ENCODE measurements at places on chromosomes 5 and 9. TPM values are rescaled to one million over a fixed set of nuclear protein-coding genes. Genes with fewer than 3 reads are reported as not detected.
A peak's percentile ranks its signal among the peaks of the same experiment; 100 is the strongest.

Gene S1PR3
- polyA plus RNA-seq, result 12.4 TPM

Gene ERCC8
- polyA plus RNA-seq, result 6.6 TPM

Gene PCDHB14
- 2.0 TPM for polyA plus RNA-seq

Gene TLR4
- 5.8 TPM for polyA plus RNA-seq

Gene ANKH
- 19.0 TPM for polyA plus RNA-seq

Gene OTULINL
- polyA plus RNA-seq, result 7.1 TPM

Gene BTNL8
- polyA plus RNA-seq, result 1.2 TPM

Gene IL4
- not detected for polyA plus RNA-seq

Gene QRFP
- polyA plus RNA-seq, result not detected

Gene ADAMTS2
- 2.0 TPM for polyA plus RNA-seq

Gene RLN2
- 3.5 TPM for polyA plus RNA-seq

- DNase-seq, result no peak
These were observed 52.4 kb upstream of the SYNPO start for GRCh38 chr5:150587856-150588595.

DNA sequence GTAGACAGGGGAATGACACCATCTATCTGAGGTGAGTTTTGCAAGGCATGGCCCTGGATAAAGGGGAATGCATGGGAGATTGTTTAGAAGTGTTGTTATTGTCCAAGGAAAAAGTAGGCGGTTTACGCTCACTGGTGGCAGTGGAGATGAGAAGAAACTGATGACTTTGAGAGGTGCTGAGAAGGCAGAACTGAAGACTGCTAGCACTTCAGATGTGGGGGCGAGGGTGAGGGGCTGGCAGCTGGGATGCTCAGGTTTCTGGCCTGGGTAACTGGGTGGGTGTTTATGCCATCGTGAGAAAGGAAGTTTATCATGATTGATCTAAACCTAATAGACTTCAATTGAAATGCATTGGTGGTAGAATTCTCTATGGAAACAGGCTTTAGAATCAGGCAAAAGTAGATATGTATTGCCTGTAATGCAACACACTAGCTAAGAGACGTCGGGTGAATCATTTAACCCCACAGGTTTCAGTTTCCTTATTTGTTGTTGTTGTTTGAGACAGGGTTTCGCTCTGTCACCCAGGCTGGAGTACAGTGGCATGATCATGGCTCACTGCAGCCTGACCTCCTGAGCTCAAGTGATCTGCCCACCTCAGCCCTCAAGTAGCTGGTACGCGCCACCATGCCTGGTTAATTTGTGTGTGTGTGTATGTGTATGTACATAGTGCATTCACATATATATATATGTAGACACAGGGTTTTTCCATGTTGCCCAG is 123.5 kb downstream of the SLC24A2 start:
- DNase-seq, result no peak

GRCh38 chr9:134220311-134220710 is 55.9 kb upstream of the RNU6ATAC start:
- DNase-seq, result peak; percentile 45

DNA sequence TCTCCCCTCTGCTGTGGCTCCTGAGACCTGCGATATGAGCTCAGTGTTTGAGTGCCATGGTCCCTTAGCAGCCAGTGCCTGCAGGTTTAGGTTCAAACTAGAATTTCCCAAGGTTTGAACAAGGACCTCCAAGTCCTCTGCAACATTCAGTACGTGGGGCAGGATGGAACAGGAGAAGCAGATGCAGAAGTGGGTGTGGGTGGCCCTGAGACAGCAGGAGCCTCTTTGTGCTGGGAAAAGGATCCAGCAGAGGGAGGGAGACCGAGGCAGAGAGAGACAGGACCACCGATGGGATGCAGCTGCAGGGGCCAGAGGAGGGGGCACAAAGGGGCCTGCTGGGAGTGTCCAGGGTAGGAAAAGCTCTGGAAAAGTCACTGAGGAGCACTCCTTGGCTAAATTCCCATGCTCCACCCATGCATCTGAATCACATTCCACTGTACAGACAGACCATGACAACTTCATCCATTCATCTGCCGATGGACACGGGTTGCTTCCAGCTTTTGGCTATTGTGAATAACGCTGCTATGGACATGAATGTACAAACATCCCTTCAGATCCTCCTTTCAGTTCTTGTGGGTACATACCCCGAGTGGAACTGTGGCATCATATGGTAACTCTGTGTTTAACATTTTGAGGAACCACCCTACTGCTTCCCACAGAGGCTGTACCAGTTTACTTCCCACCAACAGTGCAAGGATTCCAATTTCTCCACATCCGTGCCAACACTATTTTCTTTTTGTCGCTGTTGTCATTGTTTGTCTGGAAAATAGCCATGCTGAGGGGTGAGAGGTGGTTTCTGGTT is 26.7 kb upstream of the SUSD3 start:
- DNase-seq, result peak; percentile 61

- DNase-seq, result no peak
These were observed 121.0 kb upstream of the TLX3 start for GRCh38 chr5:171188016-171188415.

DNA sequence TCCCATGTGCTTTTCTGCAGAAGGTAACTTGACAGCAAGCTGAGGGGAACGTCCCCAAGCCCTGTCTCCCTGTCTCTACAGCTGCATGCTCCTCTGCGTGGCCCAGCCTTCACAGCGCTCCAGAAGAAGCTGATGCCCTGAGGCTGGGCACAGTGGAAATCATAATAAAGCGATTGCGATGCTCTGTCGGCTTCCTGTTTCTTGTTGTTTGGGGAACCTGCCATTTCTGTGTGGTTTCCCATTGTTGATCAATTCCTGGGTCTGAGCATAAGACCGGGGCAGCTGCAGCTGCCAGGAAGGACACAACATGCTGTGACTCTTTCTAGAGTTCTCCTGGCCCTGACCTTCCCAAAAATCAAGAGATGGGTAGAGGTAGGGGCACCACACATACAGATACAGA is 7.2 kb upstream of the DNAJB5 start:
- no peak for DNase-seq

GRCh38 chr5:171614971-171615653 is 170.5 kb upstream of the SMIM23 start:
- peak; percentile 71 for DNase-seq

GRCh38 chr5:148970228-148970627 is 92.6 kb downstream of the SH3TC2 start:
- no peak for DNase-seq

- no peak for DNase-seq
These were observed 99.2 kb downstream of the ARRDC3 start for GRCh38 chr5:91283899-91284298.

DNA sequence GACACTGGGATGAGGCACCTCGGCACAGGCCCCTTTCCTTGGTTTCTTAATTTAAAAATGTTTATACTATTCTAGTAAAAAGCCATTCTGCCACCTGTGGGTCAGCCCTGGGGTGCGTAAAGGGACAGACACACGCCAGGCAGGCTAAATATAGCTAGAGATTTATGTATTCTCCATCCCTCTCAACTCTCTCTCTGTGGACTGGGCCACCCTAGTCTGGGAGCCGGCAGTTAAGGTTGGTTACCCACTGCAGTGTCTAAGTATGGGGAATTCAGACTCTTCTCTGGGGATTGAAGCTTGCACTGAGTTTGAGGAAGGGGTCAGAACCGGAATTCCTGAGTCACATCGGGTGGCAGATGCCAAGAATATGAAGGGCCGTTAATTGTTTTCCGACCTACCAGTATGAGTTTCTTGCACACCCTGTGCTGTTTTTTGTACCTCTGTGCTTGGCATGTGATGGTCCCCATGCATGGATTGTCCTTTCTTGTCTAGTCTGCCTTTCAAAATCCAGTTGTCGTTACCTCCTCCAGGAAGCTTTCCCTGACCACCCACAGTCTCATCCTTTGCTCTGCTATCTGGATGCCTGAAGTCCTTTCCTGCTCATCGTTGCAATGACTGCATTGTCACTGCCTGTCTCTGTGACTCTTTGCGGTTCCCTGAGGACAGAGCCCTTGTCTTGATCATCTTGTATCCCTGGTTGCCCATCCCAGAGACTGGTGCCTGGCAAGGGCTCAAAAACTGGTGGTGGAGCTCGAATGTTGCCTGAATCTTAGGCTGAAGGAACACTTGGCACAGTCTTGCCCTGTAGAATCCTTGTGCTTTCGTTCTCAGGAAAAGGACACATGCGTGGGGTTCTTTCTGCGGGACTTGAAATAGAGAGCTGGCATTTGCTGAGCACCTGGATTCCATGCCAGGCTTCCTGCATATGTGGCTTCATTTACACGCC is 2.1 kb downstream of the NEURL1B start:
- no peak for DNase-seq

DNA sequence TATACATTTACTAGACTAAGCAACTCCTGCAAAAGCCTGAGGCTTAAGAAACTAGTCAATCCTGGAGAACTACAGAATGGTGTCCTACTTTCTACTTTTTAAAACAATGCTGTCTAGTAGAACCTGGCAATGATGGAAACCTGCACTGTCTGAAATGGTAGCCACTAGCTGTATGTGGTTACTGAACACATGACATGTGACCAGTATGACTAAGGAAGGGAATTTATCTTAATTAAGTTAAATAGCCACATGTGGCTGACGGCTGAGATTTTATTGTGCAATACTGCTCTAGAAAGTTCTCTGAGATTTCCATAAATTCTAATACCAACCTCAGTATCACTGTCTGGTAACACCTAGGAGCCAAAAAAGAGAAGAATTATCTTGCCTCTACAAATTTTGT is 44.9 kb upstream of the RAPGEF6 start:
- no peak for DNase-seq

DNA sequence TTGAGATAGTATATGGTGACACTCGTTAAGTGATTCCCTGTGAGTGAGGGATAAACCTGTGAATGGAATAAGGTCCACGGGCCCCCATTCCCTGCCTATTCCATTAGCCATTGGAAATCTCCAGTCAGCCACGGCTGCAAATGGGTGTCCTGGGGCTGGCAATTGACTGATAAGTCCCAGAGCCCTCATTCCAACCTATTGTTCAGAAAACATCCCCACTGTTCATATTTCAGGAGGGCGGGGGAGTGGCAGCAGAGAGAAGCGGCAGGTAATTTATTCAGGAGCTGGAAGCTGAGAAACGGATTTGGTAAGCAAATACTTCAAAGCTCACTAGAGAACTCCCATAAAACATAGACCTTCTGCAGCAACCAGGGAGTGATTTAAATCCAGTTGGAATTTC is 42.0 kb downstream of the TMEM174 start:
- peak; percentile 74 for DNase-seq

DNA sequence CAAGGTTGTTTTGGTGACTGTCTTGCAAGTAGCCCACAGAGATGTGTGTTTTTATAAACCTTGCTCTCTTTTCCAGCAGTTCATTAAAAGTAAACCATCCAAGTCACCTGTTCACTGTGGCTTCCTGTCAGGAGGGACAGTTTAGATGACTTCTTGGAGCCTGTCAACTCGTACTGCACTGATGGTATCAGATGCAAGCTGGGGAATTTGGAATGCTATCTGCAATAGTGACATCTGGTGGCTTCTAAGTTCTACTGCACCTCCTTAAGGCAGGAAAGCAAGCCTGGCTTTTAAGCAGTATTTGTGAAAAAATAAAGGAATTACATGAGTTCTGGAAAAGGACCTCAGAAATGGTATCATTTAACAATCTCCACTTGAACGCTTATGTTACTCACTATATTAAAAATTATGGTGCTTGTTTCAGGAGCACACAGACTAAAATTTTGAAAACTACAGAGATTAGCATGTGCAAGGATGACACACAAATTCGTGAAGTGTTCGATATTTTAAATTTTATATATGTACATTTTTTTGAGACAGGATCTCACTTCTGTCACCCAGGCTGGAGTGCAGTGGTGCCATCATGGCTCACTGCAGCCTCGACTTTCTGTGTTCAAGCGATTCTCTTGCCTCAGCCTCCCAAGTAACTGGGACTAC is 164.0 kb downstream of the TTC39B start:
- peak; percentile 82 for DNase-seq

DNA sequence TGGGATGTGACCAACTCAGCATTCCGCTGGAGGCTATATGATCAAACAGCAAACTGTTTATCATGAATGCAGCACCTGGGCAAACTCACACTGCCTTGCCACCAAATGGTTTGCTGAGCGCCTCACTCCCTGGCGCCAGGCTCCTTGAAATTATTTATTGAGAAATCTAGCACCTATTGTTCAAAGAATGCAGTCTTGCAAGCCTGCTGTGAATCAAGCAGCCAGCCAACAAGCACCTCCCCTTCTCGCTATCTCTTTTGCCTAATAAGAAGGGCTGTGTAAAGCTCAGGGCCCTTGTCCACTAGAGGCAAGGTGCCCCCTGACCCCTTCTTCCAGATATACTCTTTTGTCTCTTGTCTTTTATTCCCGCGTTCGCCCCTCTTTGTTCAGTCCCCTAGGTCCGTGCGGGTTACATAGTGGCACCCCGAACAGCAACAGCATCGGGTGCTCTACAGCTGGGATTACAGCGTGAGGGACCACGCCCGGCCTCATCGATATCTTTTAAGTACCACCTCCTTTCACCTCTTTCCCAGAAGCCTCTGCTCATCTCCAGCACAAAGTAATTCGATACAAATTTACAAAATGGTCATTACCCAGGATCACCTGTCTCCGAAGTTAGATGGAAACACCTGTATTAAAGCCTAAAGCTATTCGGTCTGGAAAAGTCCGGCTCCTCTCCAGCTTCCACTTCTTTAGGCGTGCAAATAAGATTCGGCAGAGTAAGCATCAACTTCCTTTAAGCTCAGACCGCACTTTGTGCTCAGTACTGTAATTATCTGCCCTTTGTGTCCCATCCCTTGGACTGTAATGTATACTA is 896 bp downstream of the RIGI start:
- DNase-seq, result peak; percentile 9

DNA sequence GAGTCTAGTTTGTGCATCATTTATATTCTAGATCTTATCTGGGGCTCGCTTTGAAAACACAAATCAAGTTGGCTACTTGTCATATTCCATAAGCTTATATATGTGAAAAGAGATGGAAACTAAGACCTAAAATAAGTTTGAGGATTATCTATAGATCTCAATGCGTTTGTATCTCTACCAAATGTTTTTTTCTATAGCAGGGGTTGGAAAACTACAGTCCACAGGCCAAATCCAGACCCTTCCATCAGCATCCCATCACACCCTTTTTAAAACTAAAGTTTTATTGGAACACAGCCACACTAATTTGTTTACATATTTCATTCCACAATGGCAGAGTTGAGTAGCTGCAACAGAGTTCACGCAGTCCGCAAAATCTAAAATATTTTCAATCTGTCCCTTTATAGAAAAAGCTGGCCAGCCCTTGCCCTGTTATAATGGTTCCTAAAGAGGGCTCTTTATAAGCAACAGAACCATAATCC is 230.0 kb downstream of the ADAMTSL1 start:
- DNase-seq, result no peak

- peak; percentile 24 for DNase-seq
These were observed 347.0 kb upstream of the ADAMTSL1 start for GRCh38 chr9:18126831-18127498.

GRCh38 chr5:159915904-159916840 is at the start of gene ADRA1B:
TSS of gene ADRA1B (plus strand) at chr5:159916482. CDS start at chr5:159916906, 424 bp downstream.
- peak; percentile 94 for DNase-seq

- peak; percentile 21 for DNase-seq
These were observed 20.8 kb downstream of the GABBR2 start for GRCh38 chr9:98687911-98688310.

GRCh38 chr5:3931976-3932375 is 336.3 kb downstream of the IRX1 start:
- DNase-seq, result no peak

Measured in kidney (tissue), 22 donors.